ENCODE measurements at places on chromosomes 6 and 20.

DNA sequence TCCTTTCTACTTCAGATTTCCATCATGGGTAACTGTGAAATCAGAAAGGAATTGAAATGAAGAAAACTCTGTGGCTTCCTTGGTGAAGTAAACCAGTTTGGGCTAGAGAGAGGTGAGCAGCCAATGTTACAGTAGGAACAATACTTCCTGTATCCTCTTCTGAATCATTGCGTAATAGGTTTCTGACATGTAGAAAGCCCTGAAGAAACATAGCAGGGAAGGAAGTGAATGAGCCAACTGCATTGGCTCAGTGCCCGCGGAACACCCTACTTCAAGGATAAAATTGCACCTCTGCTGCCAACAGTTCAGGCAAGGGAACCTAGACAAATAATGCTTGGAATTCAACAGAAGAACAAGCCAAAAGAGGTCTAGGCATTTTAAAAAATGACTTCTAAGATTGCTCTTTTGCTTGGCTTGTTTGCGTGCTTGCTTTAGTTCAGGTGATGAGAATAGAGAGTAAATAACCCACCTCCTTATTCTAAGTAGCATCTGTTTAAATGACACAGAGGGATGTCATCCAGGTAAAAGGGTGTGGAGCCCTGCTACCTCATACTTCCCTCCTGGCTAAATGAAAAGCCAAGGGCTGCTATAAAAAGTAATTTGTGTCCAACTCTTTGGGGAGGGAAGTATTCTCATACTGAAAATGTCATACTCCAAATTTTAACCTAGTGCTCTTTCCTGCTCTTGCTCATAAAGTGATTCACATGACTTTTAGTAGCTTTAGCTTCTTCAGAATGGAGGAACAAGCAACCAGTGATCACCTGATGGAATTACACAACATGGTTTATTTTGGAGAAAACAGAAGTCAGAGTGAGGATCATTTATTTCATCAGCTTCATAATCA lies 30.0 kb upstream of the AKIRIN2 start:
- no peak for DNase-seq

- DNase-seq = no peak
Observed at GRCh38 chr20:62745952-62746288, 37.3 kb downstream of the NTSR1 start.

- no peak for DNase-seq
Observed at GRCh38 chr6:96853083-96853482, 15.8 kb upstream of the GPR63 start.

DNA sequence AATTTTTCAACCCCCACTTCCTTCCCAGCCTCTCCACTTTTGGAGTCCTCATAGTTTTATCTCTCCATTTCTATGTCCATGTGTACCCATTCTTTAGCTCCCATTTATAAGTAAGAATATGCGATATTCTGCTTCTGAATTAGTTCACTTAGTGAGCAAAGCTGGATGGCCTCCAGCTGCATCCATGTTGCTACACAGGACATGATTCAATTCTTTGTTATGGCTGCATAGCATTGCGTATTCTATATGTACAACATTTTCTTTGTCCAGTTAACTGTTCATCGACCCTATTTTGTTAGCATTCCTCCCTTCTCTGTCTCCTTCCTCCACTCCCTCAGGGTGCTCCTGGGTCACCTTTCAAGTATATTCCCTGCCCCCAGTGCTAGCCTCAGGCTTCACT lies 210.0 kb upstream of the SSTR4 start:
- DNase-seq = no peak

- no peak for DNase-seq
Observed at GRCh38 chr6:132423839-132424238, 22.6 kb upstream of the MOXD1 start.

DNA sequence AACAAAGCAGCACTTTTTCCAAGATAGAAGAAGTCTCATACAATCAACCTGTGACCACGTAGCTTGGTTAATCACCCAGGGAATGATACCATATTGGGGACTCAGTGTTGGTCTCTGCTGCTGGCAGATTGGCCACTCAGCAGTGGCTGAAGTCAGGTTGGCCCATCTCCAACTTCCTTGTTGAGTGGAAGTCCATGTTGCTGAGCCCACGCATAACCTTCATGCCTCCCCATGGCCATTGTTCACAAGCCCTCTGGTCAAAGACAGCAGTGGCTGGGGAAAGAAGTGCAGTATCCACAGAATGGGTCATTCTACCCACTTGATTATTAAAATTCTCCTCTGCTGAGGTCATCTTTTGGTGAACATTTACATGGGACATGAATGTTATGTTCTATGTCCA lies 38.5 kb downstream of the PKIB start:
- no peak for DNase-seq

DNA sequence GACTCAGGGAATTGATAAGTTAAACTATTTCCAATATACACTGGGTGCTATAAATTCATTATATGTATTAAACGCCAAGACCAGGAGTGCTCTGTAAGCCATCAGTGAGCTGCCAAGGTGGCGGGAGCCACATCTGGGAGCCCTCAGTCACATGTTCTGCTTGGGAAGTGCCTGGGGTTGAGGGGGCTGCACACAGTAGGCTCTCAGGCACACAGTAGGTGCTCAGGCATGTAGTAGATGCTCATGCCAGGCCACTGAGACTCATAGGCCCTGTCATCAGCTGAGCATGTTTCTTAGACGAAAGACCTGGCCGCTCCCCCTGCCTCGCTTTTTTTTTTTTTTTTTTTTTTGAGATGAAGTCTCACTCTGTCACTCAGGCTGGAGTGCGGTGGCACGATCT lies 83.3 kb upstream of the BHLHE23 start:
- no peak for DNase-seq

- DNase-seq = no peak
Observed at GRCh38 chr6:208364-208763, 83.9 kb upstream of the DUSP22 start.

- DNase-seq = no peak
Observed at GRCh38 chr20:58239216-58239615, 10.8 kb upstream of the ANKRD60 start.

GRCh38 chr6:26312096-26312463 lies 52.9 kb upstream of the BTN3A2 start:
- DNase-seq = no peak

DNA sequence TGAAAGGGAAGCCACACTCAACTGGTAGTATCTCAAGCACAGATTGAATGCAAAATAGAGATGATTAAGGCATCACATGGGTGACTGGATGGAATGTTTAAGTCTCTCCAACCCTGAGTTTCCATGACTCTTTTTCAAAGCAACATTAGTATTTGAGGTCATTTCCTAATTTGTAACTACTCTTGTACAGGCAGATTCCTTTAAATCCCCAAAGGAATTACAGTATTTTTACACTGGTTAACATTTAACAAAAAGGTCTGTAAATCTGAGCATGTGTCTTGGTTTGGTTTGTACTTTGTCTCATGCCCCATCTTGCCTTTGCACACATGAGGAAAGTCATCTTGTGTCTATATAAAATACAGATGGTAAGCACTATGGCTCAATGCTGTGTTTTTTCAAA lies 15.1 kb downstream of the RMND1 start:
- DNase-seq = no peak

DNA sequence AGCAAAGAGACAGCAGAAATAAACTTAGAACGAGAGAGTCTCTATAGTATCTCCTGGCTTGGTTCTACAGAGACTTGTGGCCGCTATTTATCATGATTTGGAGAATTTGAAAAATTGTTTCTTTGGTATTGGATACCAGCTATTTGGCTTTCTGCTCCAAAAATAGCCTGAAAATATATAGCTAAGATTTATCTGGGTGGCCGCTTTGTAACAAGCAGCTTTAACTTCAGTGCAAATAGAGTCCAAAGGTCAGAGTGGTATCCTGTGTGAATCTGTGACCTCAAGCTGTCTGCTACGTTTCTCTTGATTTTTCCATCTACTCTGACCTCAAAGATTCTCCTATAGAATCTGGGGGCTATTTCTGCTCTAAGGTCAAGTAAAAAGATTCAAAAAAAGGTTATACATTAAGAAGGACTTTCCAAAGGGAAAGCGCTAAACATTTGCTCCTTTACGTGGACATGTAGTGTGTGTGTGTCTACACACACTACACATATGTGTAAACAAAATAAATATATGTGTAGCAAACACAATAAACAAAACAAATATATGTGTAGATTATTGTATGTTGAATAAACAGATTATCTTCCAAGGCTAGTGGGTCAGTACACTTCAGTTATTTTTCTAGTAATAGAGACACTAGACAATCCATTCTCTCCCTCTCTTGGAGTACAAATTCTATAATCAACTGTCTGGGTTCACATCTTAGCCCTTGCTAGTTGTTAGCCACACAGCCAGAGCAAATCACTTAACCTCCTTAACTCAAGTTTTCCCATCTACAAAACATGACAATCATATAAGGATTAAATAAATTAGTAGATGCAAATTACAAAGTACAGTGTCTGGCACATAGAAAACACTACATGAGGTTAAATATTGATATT lies 40.8 kb downstream of the CHD6 start:
- no peak for DNase-seq

DNA sequence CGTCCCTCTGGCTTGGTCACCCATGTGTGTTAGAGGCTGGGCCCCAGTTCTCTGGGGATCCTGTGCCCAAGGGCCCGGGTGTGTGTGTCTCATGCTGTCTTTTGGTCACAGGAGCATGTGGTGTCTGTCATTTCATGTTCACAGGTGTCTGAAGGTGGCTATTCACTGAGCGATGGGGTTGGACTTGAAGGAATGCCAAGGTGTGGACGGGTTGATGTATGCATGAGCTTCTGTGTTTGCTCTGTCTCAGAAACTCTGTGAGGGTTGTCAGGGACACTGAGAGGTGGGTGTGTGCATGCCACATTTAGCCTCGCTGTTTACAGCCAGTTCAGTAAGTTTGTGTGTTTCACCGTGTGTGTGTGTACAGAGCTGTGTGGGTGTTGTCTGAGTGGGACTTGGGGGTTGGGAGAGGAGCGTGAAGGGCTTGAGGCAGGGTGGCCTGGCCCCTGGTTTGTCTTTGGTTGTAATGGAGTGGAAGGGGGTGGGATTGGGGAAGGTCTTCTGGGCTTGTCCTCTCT lies 1.2 kb downstream of the DDR1 start:
- peak; percentile 26 for DNase-seq

- DNase-seq = no peak
Observed at GRCh38 chr20:53921443-53921973, 148.9 kb downstream of the BCAS1 start.

DNA sequence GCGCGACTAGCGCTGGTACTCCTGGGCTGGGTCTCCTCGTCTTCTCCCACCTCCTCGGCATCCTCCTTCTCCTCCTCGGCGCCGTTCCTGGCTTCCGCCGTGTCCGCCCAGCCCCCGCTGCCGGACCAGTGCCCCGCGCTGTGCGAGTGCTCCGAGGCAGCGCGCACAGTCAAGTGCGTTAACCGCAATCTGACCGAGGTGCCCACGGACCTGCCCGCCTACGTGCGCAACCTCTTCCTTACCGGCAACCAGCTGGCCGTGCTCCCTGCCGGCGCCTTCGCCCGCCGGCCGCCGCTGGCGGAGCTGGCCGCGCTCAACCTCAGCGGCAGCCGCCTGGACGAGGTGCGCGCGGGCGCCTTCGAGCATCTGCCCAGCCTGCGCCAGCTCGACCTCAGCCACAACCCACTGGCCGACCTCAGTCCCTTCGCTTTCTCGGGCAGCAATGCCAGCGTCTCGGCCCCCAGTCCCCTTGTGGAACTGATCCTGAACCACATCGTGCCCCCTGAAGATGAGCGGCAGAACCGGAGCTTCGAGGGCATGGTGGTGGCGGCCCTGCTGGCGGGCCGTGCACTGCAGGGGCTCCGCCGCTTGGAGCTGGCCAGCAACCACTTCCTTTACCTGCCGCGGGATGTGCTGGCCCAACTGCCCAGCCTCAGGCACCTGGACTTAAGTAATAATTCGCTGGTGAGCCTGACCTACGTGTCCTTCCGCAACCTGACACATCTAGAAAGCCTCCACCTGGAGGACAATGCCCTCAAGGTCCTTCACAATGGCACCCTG lies 1.6 kb downstream of the TPBG start:
- DNase-seq = peak; percentile 30

GRCh38 chr6:31356946-31357466 lies at the start of gene HLA-B:
Gene HLA-B, minus strand, starts transcription at chr6:31357179. Its CDS starts 21 bp downstream, at chr6:31357158.
- DNase-seq = peak; percentile 79

- DNase-seq = no peak
Observed at GRCh38 chr20:64160526-64161355, 3.5 kb upstream of the MYT1 start.

- no peak for DNase-seq
Observed at GRCh38 chr20:56764671-56765070, 135.6 kb downstream of the TFAP2C start.

DNA sequence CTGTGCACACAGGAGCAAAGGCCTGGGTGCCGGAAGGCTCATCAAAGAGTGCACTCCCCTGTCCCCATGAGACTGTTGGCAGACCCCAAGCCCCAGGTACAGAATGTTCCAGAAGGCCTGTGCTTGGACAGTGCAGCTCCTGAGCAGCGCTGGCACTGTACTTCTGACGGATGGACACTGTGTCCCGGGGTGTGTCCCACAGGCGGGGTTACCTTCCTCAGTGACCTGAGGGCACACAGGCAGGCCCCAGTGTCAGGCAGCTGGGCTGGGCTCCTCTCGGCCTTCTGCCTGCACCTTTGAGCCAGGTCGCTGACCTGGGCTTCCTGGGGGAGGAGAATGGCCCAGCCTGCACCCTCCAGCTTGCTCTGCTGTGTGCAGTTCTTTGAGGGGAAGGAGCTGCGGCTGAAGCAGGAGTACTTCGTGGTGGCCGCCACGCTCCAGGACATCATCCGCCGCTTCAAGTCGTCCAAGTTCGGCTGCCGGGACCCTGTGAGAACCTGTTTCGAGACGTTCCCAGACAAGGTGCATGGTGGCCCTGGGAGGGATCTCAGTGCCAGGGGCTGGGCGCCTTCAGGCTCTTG lies 30.1 kb downstream of the PYGB start:
- no peak for DNase-seq

GRCh38 chr6:9403736-9404135 lies 968.4 kb upstream of the SLC35B3 start:
- DNase-seq = no peak

DNA sequence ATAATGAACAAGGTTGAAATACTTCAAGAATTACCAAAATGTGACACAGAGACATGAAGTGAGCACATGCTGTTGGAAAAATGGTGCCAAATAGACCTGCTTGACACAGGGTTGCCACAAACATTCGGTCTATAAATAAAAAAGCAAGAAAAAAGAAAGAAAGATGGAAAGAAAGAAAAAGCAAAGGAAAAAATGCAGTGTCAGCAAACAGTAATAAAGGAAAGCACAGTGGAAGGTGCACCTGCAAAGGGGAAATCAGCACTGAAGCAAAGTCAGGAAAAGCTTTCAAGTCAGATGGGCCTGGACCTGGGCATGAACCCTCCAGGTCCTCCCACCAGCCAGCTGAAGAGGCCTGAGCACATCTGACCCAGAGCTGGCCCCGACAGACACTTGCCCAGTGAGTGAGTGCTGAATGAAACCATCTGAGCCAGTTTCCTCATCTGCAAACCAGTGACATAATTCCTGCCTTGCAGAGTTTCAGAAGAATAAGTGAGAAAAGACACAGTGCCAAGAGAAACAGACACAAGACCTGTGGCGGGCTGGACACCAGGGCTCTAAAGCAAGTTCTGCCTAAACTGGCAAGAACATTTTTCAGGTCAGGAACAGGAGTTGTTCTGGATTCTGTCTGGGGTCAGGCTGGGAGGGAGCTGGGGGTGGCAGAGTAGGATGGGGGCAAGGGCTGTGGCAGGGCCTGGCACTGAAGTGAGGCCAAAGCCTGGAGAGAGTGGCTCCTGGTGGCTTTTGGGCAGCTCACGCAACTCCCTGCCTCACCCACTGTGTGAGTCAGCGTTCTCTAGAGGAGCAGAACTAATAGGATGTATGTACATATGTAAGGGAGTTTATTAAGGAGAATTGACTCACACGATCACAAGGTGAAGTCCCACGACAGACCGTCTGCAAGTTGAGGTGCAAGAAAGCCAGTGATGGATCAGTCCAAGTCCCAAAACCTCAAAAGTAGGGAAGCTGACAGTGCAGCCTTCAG lies 23.9 kb upstream of the MICB start:
- no peak for DNase-seq

All from activated CD4-positive, CD25-positive, alpha-beta regulatory T cell treated with anti-CD3 and anti-CD28 coated beads, Interleukin-2, amount 50 U/mL, for 72 hours (primary cell).